ENCODE measurements at places on chromosomes 4 and X. TPM values are rescaled to one million over a fixed set of nuclear protein-coding genes. Genes with fewer than 3 reads are reported as not detected.
A peak's percentile ranks its signal among the peaks of the same experiment; 100 is the strongest.

DNA sequence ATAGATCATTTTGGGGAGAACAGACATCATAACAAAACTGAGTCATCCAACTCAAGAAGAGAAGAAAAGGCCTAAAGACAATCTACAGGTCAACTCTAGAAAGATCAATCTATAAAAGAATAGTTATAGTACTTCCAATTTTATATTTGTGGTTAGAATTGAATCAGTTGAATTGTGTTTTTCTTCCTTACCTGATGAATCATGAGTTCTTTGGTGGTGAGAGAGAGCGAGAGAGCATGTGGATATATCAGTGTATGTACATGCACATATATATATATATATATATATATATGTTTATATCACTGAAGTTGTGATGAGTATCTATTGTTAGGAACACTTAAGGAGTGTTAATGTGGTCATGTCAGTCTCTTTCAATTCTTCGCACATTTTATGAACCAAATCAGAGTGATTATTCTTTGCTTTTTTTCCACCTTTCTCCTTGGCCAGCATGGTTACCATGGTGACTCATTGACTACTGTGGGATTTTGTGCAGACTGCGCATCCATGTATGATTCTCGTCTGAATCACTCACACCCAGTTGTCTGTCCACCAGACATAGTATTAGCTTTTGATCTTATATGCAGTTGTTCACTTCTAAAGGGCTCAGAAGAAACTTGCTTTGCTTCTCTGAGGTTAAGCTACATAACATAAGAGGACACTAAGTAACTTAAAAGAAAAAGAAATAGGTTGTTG, 90.4 kb upstream of the RAB40AL start:
- H3K4me3 ChIP-seq, result no peak overlapping the region
- peak overlapping the region; percentile 94 for H3K27ac ChIP-seq
- H3K4me1 ChIP-seq, result peaks cover 21% of the 10 kb centered on the region
- H3K27me3 ChIP-seq, result no peaks in the 10 kb centered on the region
- peak; percentile 64 for DNase-seq

- peak; percentile 61 for DNase-seq
- H3K4me1 ChIP-seq, result peaks cover 14% of the 10 kb centered on the region
- H3K4me3 ChIP-seq, result peak overlapping the region; percentile 88
- H3K27ac ChIP-seq, result no peak overlapping the region
Observed at GRCh38 chrX:84188320-84188834, 378 bp upstream of the RPS6KA6 start.

ERAS gene
- total RNA-seq, result not detected

DNA sequence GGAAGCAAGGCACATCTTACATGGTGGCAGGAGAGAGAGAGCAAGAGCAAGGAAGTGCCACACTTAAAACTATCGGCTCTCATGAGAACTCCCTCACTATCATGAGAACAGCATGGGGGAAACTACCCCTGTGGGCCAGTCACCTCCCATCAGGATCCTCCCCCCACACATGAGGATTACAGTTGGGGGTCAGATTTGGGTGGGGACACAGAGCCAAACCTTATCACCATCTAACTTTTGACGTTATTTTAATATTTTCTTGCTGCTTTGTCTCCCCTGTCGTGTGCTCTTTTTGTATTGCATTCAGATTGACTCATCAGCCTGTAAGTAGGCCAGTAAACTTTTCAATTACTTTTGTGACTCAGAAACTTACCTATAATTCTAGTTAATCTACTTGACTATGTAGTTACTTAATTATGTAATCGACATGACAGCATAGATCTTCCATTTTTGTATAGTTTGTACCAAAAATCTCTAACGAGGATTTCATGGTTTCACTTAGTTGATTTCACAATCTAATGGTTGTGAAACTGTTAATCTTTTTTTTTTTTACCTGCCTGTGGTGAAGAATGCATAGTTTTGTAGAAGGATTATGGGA, 18.3 kb downstream of the STIM2 start:
- peaks cover 10% of the 10 kb centered on the region for H3K4me1 ChIP-seq
- no peaks in the 10 kb centered on the region for H3K27me3 ChIP-seq
- peak overlapping the region; percentile 37 for H3K27ac ChIP-seq
- DNase-seq, result peak; percentile 51
- H3K36me3 ChIP-seq, result no peaks in the 10 kb centered on the region

DNA sequence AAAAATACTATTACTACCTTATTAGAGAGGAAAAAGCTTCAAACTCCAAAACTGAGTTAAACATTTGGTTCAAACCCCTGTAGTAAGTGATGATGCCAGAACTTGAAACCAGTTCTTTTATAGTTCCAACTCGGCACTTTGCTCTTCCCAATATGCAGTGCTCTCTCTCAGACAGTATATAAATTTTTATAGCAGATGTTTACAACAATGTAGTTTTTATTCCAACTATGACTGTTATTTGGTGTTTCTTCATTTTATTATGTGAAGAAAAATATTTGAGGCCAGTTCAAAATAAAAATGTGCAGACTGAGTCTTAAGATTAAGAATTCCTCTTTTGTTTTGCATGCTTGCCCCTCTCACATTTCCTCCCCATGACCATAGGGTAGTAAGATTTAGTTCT, 2.9 kb upstream of the PPP4R3C start:
- no peaks in the 10 kb centered on the region for H3K36me3 ChIP-seq
- no peak overlapping the region for H3K27ac ChIP-seq
- H3K4me1 ChIP-seq, result no peaks in the 10 kb centered on the region
- DNase-seq, result no peak
- no peak overlapping the region for H3K4me3 ChIP-seq

CT45A2 gene
- not detected for total RNA-seq

DNA sequence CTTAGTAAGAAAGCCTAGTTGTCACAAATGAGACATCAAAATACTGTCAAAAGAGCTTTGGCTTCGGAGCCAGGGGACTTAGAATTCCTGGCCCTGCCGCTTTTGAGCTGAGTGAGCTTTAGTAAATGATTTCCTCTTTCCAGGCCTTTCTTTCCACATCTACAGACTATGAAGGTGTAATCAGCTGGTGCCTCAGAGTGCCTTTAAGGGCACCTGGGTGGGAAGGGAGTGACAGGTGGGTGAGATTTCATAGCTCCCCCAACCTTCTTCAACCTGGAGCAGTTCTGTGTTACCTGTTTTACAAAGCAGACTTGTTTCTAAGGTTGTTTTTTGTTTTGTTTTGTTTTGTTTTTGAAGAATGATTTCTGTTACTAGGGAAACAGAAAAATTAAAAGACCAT, 154.7 kb upstream of the BOD1L1 start:
- no peak overlapping the region for H3K4me3 ChIP-seq
- H3K27ac ChIP-seq, result no peak overlapping the region

TAF7L gene
- total RNA-seq, result 0.35 TPM

DNA sequence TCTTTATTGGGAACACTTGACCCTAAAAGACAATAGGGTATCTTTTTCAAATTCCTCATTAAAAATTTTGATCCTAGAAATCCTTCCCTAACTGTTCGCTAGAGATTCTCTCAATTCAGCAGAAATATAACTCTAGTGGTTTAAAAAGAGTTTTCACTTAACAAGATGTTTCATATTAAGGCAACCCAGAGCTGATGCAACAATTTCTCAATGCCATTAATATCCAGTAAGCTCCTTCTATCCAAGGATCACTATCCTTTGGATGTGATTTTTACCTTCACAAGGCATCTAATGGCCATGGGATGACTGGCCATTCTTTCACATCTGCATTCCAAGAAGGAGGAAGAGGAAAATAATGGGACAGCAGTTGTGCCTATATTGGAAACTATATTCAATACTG, 183.4 kb downstream of the ANKRD50 start:
- no peak for DNase-seq
- no peak overlapping the region for H3K27ac ChIP-seq
- peaks cover 7% of the 10 kb centered on the region for H3K4me1 ChIP-seq
- no peaks in the 10 kb centered on the region for H3K27me3 ChIP-seq

GRCh38 chrX:17435476-17435875, 60.5 kb downstream of the NHS start:
- H3K27ac ChIP-seq, result no peak overlapping the region
- H3K36me3 ChIP-seq, result no peaks in the 10 kb centered on the region
- H3K4me1 ChIP-seq, result peaks cover 22% of the 10 kb centered on the region
- H3K4me3 ChIP-seq, result no peak overlapping the region

- H3K27ac ChIP-seq, result no peak overlapping the region
- DNase-seq, result peak; percentile 54
- no peak overlapping the region for H3K4me3 ChIP-seq
- no peaks in the 10 kb centered on the region for H3K36me3 ChIP-seq
- H3K27me3 ChIP-seq, result no peaks in the 10 kb centered on the region
Observed at GRCh38 chrX:18377796-18378195, 23.3 kb upstream of the SCML2 start.

DNA sequence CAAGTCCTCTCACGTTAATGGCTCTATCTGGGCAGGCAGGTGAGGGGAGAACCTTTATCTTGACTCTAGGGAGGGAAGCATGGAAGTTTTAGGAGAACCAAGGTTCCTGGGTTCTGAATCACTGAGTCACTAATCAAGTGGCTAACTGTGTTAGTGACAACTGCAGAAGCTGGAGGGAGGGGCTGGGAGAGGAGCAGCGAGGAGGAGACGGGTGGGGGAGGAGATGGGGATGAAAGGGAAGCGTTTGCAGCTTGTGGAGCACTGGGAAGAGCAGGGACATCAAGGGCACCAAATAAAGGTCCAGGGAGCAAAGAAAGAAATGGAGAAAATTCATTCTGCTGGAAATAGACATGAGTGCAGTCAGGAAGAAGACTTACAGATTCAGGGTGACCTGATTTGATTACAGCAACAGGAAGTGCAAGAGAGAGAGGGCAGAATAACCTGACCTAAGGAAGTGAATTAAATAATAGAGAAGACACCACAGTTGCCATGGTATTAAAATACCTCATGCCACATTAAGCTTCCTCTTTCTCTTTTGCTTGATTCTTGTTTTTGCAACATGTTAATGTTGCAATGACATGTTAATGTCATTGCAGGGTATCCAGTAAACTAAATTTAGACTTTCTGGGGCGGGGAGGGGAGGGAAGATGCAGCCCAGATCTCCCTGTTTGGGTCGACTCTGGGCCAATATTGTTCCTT, 4.5 kb upstream of the SETD7 start:
- no peak for DNase-seq
- no peaks in the 10 kb centered on the region for H3K36me3 ChIP-seq
- no peak overlapping the region for H3K27ac ChIP-seq

DNA sequence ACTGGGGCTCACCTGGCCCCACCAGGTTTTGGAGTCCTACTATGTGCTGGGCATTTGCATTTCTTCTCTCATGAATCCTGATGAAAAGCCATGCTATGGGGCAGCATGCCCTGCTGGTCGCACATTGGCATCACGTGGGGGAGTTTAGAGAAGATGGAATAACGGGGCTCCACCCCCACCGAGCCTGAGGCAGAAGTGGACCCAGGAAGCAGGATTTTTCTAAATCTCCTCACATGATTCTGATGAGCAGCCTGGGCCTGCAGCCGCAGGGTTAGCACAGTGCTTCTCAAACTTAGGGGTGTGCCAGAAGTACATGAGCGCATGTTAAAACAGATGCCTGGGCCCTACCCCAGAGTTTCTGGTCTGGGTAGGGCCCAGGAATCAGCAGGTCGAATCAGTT, 4.6 kb upstream of the SORCS2 start:
- no peaks in the 10 kb centered on the region for H3K36me3 ChIP-seq
- H3K4me3 ChIP-seq, result no peak overlapping the region
- H3K27ac ChIP-seq, result no peak overlapping the region
- H3K4me1 ChIP-seq, result peaks cover 4% of the 10 kb centered on the region

- peaks cover 13% of the 10 kb centered on the region for H3K4me1 ChIP-seq
- H3K27ac ChIP-seq, result no peak overlapping the region
- no peak overlapping the region for H3K4me3 ChIP-seq
- no peaks in the 10 kb centered on the region for H3K36me3 ChIP-seq
- no peak for DNase-seq
- H3K27me3 ChIP-seq, result no peaks in the 10 kb centered on the region
Observed at GRCh38 chr4:104818579-104818978, 323.9 kb upstream of the CXXC4 start.

DNA sequence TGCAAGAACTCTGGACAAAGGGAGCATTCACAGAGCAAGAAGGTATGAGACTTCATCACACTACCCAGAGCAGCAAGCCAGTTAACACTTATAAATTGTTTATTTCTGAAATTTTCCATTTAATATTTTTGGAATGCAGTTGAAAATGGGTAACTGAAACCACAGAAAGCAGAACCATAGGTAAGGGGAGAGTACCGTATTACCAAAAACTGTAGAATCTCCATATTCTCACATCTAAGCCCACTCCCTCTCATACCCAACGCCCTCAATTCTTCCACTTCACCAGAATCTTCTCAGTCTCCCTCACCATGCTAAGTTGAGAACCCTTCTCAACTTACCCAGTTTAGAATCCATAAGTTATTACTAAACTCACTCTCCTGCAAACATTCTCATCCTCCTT, 277.8 kb downstream of the SPOCK3 start:
- H3K27ac ChIP-seq, result no peak overlapping the region
- no peaks in the 10 kb centered on the region for H3K4me1 ChIP-seq
- H3K27me3 ChIP-seq, result no peaks in the 10 kb centered on the region

GRCh38 chr4:15907430-15907829, 31.1 kb downstream of the FGFBP1 start:
- no peak for DNase-seq
- no peak overlapping the region for H3K4me3 ChIP-seq
- H3K27ac ChIP-seq, result peak overlapping the region; percentile 98

GRCh38 chrX:40154250-40154852, 56.6 kb upstream of the BCOR start:
- H3K27me3 ChIP-seq, result no peaks in the 10 kb centered on the region
- DNase-seq, result peak; percentile 40
- H3K4me1 ChIP-seq, result peaks cover 26% of the 10 kb centered on the region
- H3K27ac ChIP-seq, result no peak overlapping the region

SHROOM2 gene
- 8.6 TPM for total RNA-seq

DNA sequence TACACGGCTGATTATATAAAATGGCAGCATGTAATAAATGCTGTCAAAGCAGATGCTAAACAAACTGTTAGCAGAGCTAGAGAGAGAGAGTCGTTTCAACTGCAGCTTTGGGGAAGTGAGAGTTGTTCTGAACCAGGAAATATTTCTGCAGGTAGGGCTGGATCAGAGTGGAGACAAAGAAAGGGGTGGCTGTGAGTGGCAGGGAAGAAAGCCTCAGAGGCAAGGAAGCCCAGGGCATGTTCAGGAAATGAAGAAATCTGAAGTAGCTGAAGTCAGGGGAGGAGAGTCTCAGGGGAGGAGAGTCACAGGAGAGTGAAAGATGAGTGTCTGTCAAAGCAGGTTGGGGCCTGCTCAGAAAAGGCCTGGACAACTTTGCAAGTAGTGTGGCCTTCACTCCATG, 48.4 kb upstream of the RPS6KA3 start:
- no peaks in the 10 kb centered on the region for H3K27me3 ChIP-seq
- no peak for DNase-seq
- H3K4me3 ChIP-seq, result no peak overlapping the region
- peaks cover 5% of the 10 kb centered on the region for H3K4me1 ChIP-seq
- no peak overlapping the region for H3K27ac ChIP-seq
